ENCODE measurements at places on chromosomes 6 and 20. TPM values are rescaled to one million over a fixed set of nuclear protein-coding genes. Genes with fewer than 3 reads are reported as not detected.

DNA sequence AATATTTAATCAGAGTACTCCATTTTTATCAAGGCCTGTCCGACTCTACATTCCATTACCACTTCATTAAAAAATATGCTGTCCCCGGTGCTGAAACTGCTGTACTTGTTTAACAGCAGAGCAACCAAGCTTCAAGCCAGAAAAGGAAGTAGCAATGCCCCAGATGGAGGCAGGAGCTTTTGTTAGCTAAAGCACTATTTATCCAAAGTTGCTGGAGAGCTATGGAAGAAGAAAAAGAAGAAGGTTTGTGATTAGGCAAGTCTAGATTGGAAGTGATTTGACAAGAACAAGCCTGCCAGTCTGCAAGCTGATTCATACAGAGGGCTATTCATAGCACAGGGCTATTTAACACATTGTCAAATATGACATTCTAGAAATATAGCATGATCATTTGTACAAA, 160.9 kb upstream of the SPTLC3 start:
- no peak for DNase-seq
- no peak overlapping the region for H3K27ac ChIP-seq
- no peak overlapping the region for H3K4me3 ChIP-seq
- H3K4me1 ChIP-seq: no peaks in the 10 kb centered on the region

DNA sequence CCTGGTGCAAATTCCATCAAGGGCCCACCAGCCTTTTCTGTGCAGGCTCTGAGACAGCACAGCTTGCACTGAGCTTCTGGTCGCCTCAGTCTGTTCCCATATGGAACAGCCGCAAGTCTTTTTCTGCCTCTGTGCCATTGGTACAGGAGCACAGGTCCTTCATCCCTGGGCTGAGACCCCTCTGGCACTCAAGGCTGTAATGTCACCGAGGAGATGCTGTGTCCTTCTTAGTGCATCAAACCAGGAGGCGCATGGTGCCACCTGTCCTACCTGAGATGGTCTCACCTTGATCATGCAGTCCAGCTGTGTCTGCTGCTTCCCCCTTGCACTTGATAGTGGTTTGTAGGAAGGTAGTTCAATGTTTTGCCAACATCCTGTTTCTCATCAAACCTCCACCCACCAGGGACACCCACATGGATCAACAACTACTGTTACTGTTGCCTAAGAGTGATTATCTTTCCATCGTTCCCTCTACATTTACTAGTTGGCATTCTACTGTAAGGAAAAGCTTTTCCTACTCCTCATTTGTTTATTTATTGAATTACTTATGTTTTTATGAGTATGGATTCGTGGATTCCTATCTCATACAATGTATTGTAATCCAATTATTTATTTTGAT, 29.0 kb downstream of the FAM50B start:
- H3K4me3 ChIP-seq: no peak overlapping the region
- no peak overlapping the region for H3K27ac ChIP-seq
- no peak for DNase-seq
- H3K36me3 ChIP-seq: no peaks in the 10 kb centered on the region
- no peaks in the 10 kb centered on the region for H3K27me3 ChIP-seq

DNA sequence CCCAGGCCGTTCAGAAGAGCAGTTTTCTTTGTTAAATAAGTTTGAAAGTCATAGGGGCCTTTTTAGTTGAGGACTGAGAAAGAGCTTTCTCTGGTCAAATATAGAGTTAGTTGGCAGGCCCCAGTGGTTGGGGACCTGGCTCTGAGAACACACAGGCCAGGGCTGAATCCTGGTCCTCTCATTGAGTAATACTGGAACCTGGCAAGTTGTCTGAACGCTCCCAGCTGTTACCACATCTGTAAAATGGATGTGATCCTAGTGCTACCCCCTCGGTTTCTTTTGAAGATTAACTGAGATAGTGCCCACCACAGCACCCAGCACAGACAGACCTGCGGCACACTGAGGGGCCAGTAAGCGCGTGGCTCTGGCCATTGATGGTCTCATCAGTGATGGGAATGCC, 215.5 kb downstream of the ZDHHC14 start:
- no peak overlapping the region for H3K4me3 ChIP-seq
- H3K27ac ChIP-seq: no peak overlapping the region
- no peaks in the 10 kb centered on the region for H3K36me3 ChIP-seq
- no peaks in the 10 kb centered on the region for H3K27me3 ChIP-seq
- DNase-seq: no peak

DNA sequence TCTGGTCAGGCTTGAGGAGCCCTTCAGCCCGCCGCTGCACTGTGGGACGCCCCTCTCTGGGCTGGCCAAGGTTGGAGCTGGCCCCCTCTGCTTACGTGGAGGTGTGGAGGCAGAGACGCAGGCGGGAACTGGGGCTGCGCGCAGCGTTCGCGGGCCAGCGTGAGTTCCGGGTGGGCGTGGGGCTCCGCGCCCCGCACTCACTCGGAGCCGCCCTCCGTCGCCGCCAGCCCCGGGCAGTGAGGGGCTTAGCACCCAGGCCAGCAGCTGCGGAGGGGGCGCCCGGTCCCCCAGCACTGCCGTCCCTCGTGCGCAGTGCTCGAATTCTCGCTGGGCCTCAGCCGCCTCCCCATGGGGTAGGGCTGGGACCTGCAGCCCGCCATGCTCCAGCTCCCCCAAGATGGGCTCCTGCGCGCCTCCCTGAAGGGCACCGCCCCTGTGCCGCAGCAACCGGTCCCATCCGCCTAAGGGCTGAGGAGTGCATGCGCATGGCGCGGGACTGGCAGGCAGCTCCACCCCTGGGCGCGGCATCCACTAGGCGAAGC, 695.9 kb downstream of the EPHA7 start:
- H3K36me3 ChIP-seq: no peaks in the 10 kb centered on the region
- no peak for DNase-seq
- no peak overlapping the region for H3K4me3 ChIP-seq
- H3K27ac ChIP-seq: no peak overlapping the region
- H3K27me3 ChIP-seq: no peaks in the 10 kb centered on the region

- H3K27me3 ChIP-seq: no peaks in the 10 kb centered on the region
- H3K27ac ChIP-seq: no peak overlapping the region
- no peaks in the 10 kb centered on the region for H3K4me1 ChIP-seq
- DNase-seq: no peak
- no peaks in the 10 kb centered on the region for H3K36me3 ChIP-seq
These were observed 100.2 kb downstream of the PERP start for GRCh38 chr6:138007014-138007472.

- H3K27me3 ChIP-seq: no peaks in the 10 kb centered on the region
- H3K4me3 ChIP-seq: no peak overlapping the region
- H3K27ac ChIP-seq: no peak overlapping the region
- H3K4me1 ChIP-seq: peaks cover 3% of the 10 kb centered on the region
- H3K36me3 ChIP-seq: no peaks in the 10 kb centered on the region
- no peak for DNase-seq
These were observed 10.8 kb downstream of the KIAA1755 start for GRCh38 chr20:38249536-38250310.

- DNase-seq: no peak
- H3K27ac ChIP-seq: no peak overlapping the region
- no peaks in the 10 kb centered on the region for H3K36me3 ChIP-seq
- no peaks in the 10 kb centered on the region for H3K27me3 ChIP-seq
These were observed 933 bp downstream of the KLHL31 start for GRCh38 chr6:53664623-53665022.

- no peaks in the 10 kb centered on the region for H3K27me3 ChIP-seq
- DNase-seq: no peak
- no peak overlapping the region for H3K4me3 ChIP-seq
These were observed 38.0 kb upstream of the ERVFRD-1 start for GRCh38 chr6:11149551-11149950.

DNA sequence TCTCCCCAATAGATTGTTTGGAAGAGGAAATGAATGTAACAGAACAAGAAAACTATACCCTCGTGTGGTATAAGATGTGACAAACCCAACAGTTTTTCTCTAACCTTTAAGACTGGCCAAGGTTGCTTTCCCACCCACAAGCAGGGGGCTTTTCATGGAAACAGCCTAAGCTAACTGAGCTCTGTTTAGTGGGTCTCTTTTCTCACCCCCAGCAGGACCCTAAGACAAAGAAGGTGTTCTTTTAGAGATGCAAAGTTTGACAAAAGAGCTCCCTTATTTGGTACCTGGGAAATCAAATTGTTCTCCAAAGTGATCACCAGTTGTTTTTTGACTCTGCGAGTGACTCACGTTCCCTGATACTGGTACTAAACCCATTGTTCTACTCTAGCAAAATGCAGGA, 59.1 kb downstream of the MBOAT1 start:
- DNase-seq: no peak
- H3K36me3 ChIP-seq: no peaks in the 10 kb centered on the region
- no peak overlapping the region for H3K27ac ChIP-seq
- no peaks in the 10 kb centered on the region for H3K27me3 ChIP-seq
- H3K4me3 ChIP-seq: no peak overlapping the region

DNA sequence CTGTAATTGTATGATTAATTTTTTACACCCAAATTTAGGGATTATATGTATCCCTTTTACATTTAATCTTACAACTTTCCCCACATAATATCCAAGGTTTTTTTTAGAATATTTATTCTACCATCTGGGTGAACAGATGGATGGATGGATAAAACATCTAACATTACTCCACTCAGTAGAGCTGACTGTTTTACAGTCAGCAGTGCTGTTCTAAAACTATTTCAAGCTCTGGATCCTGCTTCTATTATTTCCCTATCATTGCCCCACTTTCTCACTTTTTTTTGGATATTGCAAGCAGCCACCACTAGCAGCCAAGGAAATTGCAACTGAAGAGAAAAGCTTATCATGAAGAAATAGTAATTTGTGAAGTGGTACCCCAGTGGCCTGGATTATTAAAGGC, 173.7 kb downstream of the ARHGAP18 start:
- no peaks in the 10 kb centered on the region for H3K36me3 ChIP-seq
- H3K27ac ChIP-seq: no peak overlapping the region
- H3K27me3 ChIP-seq: no peaks in the 10 kb centered on the region
- DNase-seq: no peak
- no peaks in the 10 kb centered on the region for H3K4me1 ChIP-seq
- no peak overlapping the region for H3K4me3 ChIP-seq

DNA sequence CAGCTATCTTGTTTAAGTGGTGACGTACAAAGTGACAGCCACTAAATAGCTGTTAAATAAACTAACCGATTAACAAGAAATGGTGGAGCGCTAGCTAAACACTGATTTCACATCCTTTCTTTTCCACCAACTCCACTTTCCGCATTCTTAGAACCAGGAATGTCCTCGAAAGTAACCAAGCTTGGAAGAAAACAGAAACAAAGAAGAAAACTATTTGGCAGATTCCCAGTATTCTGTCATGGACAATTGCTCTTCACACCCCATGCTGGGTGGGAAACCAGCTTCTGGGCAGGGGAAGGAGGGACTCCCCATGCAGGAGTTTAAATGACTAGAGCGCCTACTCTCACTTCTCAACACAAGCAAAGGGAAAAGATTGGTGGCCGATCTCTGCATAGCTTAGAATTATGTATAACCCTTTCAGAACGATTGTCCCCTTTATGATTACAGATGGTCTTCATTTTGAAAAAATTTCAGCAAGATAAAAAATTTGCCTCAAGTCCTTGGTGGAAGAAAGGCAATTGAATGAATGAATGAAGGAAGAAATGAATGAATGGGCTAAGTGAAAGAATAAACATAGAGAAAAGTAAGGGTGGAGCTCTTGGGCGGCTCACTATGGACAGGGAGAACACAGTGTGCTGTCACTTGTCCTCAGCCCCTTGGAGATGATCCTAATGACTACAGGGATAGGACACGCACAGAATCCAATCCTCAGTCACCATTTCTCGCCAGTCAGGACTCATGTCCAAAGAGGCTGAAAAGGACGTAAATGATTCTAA, 148.7 kb upstream of the NEDD9 start:
- no peak overlapping the region for H3K4me3 ChIP-seq
- no peak overlapping the region for H3K27ac ChIP-seq

DNA sequence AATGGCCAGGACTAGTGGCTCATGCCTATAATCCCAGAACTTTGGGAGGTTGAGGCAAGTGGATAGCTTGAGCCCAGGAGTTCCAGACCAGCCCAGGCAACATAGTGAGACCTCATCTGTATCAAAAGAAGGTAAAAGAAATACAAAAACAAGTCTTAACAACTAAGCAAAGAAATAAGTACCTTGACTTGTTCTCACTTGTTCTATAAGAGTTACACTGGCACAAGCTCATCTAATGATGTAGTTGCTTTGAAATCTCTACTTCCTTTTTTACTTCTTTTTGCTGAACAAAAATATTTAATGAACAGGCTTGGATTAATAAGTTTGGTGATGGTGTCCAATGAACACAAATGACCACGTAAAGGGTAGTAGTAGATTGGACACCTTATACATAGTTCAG, 72.2 kb downstream of the SGK1 start:
- H3K4me1 ChIP-seq: no peaks in the 10 kb centered on the region
- no peaks in the 10 kb centered on the region for H3K36me3 ChIP-seq
- no peak overlapping the region for H3K27ac ChIP-seq
- no peak for DNase-seq

GRCh38 chr6:127383988-127384387, 40.6 kb upstream of the ECHDC1 start:
- H3K27me3 ChIP-seq: no peaks in the 10 kb centered on the region
- H3K36me3 ChIP-seq: no peaks in the 10 kb centered on the region
- H3K4me1 ChIP-seq: no peaks in the 10 kb centered on the region
- no peak overlapping the region for H3K27ac ChIP-seq
- DNase-seq: no peak

DNA sequence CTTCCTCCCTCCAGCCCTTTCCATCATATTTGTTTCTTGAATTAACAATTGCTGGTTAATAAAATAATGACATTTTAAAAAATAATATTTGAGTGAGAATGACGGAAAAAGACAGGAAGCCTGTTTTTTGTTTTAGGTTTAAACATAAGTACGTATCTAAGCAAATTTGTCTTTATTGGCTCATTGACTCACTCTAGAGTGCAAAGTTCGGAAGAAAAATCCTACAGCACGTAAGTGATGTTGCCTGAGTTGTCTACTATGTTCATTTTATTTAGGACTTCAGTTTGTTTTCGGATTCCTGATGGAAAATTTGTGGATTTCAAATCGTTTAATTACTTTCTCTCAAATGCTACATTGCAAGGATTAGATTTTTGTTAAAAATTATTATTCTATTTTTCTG, 1435.7 kb upstream of the ADGRB3 start:
- H3K4me1 ChIP-seq: no peaks in the 10 kb centered on the region
- H3K36me3 ChIP-seq: no peaks in the 10 kb centered on the region
- H3K4me3 ChIP-seq: no peak overlapping the region
- no peak overlapping the region for H3K27ac ChIP-seq
- DNase-seq: no peak
- no peaks in the 10 kb centered on the region for H3K27me3 ChIP-seq

- no peak for DNase-seq
- H3K4me3 ChIP-seq: no peak overlapping the region
- no peaks in the 10 kb centered on the region for H3K36me3 ChIP-seq
- H3K27ac ChIP-seq: no peak overlapping the region
These were observed 301.9 kb upstream of the SUPT3H start for GRCh38 chr6:45679631-45680030.

GJE1 gene
- total RNA-seq: not detected

CARMIL1 gene
- 23.6 TPM for total RNA-seq

SNRPB2 gene
- 34.8 TPM for total RNA-seq

PCED1A gene
- 23.4 TPM for total RNA-seq

OR2H1 gene
- total RNA-seq: not detected

PSMB9 gene
- 16.8 TPM for total RNA-seq

TULP1 gene
- not detected for total RNA-seq
